ENCODE measurements at places on chromosomes 7 and 10. TPM values are rescaled to one million over a fixed set of nuclear protein-coding genes. Genes with fewer than 3 reads are reported as not detected.

The ANXA7 gene
- 99.3 TPM for total RNA-seq

The BTRC gene
- total RNA-seq, result 22.9 TPM

The ACTR3C gene
- 12.1 TPM for total RNA-seq

The SLC25A40 gene
- total RNA-seq, result 17.3 TPM

The CTAGE4 gene
- 4.7 TPM for total RNA-seq

The PNLIPRP2 gene
- total RNA-seq, result not detected

The RHBDD2 gene
- 8.5 TPM for total RNA-seq

The TFPI2 gene
- total RNA-seq, result 2.6 TPM

The IFIT1B gene
- total RNA-seq, result 0.92 TPM

The CCDC3 gene
- total RNA-seq, result 15.0 TPM

The CRTAC1 gene
- total RNA-seq, result 2.6 TPM

The SND1 gene
- 111 TPM for total RNA-seq

The WNT2 gene
- total RNA-seq, result 2.7 TPM

The ASIC3 gene
- 0.51 TPM for total RNA-seq

The GSAP gene
- 4.4 TPM for total RNA-seq

The PTF1A gene
- total RNA-seq, result not detected

The CNPY1 gene
- not detected for total RNA-seq

The ASB15 gene
- 10.8 TPM for total RNA-seq

The PDE6C gene
- not detected for total RNA-seq

The GIMAP2 gene
- total RNA-seq, result 14.8 TPM

The PRR15 gene
- total RNA-seq, result 0.31 TPM

The SFRP5 gene
- total RNA-seq, result 6.9 TPM

The IRF5 gene
- total RNA-seq, result 1.2 TPM

The EPHA1 gene
- total RNA-seq, result 12.5 TPM

The ANKRD7 gene
- 2.2 TPM for total RNA-seq

The ABCC2 gene
- total RNA-seq, result 0.72 TPM

The TRUB1 gene
- total RNA-seq, result 34.6 TPM

The CHRM2 gene
- total RNA-seq, result 1.0 TPM

The COL26A1 gene
- total RNA-seq, result 1.6 TPM

The GPR37 gene
- total RNA-seq, result 4.6 TPM

The ZNF488 gene
- total RNA-seq, result 1.4 TPM

The ADAM12 gene
- total RNA-seq, result 24.7 TPM

The TAS2R41 gene
- total RNA-seq, result 0.31 TPM

The ITIH2 gene
- not detected for total RNA-seq

The ANKRD61 gene
- total RNA-seq, result not detected

The CPA1 gene
- 2.9 TPM for total RNA-seq

The NUTM2A gene
- 2.1 TPM for total RNA-seq

The KLHDC10 gene
- 77.9 TPM for total RNA-seq

The ARHGAP22 gene
- total RNA-seq, result 2.1 TPM

The CYREN gene
- total RNA-seq, result 35.4 TPM

The DTX2 gene
- 13.5 TPM for total RNA-seq

The CDHR1 gene
- total RNA-seq, result 1.3 TPM

Measured in tongue (tissue), 3 donors.